ENCODE measurements at places on chromosomes 2 and 18.

- no peak for DNase-seq
Observed at GRCh38 chr2:144378551-144378950, 141.4 kb downstream of the ZEB2 start.

DNA sequence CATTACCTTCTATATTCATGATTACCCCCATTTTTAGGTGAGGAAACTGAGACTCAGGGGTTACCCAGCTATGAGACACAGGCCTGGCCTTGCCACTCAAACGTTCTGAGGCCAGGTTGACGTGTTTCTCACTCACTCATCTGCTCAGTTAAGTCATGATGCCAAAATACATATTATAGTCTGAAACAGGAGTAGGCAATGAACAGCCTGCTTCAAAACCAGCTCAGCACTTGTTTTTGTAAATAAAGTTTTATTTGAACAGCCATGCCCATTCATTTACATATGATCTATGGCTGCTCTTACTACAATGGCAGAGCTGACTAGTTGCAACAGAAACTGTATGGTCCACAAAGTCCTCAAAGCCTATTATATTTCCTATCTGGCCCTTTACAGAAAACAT, 74.1 kb upstream of the SMAD2 start:
- DNase-seq, result no peak

DNA sequence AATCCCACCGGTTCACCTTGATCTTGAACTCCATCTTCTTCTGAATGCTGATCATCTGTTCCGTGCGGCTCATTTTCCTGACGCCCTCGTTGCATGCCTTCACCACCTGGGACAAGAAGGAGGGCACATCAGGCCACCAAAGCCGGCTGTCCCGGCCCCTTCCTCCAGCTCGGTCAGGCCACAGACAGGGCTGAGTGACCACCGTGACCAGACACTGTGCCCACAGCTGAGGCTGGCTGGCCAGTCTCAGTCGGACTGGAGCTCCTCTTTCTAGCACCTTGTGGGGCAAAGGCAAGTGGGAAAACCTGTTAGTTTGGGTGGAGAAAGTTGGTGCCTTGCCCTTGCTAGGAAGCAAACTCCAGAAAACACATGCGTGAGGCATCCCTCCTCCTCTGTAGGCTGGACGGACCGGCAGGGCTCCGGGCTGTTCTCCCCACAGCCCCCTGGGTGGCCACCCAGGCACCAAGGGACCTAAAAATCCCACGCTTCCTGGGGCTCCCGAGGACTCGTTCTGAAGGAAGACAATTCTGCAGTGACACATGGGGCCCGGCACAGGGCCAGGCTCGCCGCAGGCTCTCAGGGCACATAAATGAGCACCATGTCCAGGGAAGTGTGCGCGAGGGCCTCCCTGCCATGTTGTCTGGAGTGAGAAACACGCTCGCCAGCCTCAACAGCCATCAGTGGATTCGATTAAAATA, 15.3 kb downstream of the SNORC start:
- no peak for DNase-seq

DNA sequence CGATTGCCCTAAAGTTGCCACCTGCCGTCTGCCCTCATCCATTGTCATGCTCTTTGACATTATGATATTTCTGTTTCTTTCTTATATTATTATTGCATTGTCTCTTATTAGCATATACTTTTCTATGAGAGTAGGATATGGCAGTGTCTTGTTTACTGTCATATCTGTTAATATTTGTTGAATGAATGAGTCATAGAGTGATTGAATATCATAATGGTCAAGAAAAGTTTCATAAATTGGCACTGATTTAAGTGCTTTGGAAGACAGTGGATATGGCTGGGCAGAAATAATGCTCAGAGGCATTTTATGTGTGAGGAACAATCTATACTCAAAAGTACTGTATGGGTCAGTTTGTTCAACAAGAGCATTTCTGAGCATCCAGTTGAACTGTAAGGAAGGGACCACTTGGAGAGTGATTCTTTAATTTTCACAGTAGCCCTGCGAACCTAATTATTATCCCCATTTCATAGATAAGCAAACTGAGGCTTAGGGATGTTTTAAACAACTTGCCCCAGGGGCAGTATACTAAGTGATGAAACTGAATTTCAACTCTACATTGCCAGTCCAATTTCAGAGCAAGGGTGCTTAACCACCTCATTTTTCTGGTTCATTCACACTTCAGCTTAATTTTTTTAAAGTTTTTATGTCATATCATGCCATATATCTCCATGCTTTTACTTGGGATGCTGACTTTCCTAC, 175.5 kb upstream of the FOSL2 start:
- DNase-seq, result no peak

DNA sequence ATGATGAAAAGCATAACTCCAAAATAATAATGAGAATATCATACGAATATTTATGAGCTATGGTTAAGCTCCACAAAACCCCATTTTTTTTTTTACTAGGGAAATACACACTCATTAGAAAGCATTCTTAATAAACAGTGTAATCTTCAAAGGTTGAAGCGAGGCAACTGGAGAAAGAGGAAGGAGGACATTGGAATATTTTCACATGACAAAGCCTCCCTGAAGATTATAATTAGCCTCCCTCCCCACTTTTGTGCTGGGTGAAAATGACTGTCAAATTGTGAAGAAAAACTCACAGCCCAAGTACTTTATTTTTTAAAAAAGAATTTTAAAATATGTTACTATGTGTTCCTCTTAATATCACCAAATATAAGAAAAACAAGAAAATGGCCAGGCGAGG, 64.1 kb upstream of the NFU1 start:
- no peak for DNase-seq

DNA sequence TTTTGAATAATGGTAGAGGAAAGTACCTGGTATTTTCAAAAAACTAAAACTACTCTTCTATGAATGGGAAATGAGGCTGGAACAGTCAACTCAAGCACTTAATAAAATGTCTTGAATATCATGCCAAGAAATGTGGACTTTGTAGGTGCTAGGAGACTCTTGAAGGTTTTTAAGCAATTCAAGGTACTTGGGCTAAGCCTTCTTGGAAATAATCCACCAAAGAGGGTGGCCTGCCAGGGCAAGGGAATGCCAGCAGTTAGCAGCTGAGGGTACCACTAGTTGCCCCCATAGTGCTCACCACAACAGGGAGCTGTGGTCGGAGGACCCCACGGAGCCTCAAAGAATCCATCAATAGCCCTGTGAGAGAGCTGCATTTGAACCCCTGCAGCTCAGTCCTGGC, 14.6 kb upstream of the ACYP2 start:
- no peak for DNase-seq

GRCh38 chr2:169771612-169772011, 27.1 kb upstream of the SSB start:
- no peak for DNase-seq

DNA sequence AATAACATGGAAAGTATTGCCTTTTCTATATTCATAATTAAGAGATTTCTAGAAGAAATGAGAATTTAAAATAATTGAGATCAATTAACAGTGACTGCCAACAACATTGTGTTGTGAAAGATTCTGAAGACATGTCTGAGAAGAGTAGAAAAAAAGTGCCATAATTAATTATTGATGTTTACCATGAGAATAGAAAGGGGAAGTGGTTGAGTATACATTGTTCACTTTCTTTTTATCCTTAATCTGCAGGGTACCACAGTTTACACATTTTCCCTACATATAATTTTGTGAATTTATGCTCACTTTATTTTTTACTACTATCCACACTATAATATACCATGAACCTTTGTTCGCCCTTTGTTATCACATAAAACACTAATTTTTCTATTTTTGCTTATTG, 47.1 kb upstream of the UBE2E3 start:
- DNase-seq, result no peak

- DNase-seq, result no peak
Observed at GRCh38 chr18:37935086-37935485, 369.5 kb upstream of the CELF4 start.

GRCh38 chr2:216536734-216537210, 38.1 kb downstream of the RPL37A start:
- DNase-seq, result no peak

GRCh38 chr2:26970928-26971627, 641 bp downstream of the MAPRE3 start:
- no peak for DNase-seq

GRCh38 chr18:49853436-49853835, 40.1 kb upstream of the ACAA2 start:
- no peak for DNase-seq

DNA sequence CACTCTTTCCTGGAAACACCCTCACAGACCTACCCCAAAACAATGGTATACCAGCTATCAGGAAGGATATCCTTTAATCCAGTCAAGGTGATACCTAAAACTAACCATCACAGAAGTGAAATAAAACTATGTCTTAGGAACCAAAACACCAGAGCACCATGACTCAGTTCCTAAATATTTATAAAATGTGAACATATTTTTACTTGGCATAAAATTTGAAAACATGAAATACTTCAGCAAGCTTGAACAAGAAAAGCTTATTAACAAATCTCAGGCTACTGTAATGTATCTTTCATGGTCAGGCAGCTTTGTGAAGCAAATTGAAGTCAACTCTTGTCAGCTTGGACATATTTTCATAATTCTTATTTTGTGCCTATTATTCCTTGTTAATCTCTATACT, 440.8 kb upstream of the CDH20 start:
- no peak for DNase-seq

DNA sequence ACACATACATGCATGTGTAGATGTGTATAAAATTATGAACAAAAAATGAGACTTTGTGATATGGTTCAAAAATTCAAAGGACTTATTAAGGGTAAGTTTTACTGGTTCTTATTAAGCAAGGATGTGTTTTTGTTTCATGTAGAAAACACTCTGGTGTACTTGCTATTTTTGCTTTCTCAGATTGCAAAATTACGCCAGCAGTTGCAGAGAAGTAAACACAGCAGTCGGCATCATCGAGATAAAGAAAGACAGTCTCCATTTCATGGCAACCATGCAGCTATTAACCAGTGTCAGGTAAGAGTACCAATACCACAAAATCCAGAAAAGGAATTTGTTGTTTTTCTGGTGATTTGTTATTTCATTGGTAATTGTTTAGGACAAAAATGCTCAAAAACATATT, 91.3 kb downstream of the FAM117B start:
- DNase-seq, result no peak

GRCh38 chr2:82224301-82224940, 1919.9 kb upstream of the LRRTM1 start:
- DNase-seq, result no peak

DNA sequence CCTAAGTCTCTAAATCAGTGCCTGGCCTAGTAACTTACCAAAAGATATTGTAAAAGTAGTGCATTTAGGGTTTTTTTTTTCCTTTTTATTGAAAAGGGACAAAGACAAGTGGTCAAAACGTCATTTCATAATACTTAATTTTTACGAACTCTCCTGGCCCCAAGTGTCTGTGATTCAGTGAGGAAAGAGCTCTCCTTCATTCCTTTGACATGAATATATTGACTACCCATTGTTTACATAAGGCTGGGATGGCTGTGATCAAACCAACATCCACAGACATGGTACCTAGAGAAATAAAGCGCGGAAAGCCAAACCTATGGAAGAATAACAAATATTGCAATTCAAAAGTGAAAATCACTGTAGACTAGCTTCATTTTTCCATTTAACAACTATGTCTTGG, 198.4 kb downstream of the BABAM2 start:
- DNase-seq, result no peak

DNA sequence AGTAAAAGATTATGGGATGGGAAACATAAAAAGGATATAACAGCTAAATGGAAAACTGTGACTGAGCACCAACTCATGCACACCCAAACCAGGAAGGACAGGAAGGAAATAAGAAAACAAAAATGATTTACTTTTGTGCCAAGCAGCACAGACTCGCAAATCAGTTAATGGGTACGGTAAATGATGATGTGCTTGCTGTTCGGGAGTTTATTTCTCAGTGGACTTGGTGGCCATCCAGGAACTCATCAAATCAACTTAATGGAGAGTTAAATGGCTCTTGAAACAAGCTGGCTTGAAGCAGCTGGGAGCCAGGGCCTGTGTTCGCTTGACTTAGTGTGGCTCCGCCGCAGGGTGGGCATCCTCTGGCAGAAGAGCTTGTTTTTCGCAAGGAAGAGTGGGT, 36.2 kb downstream of the MTCL1 start:
- DNase-seq, result no peak

- no peak for DNase-seq
Observed at GRCh38 chr2:70123051-70123828, 36.0 kb downstream of the PCBP1 start.

- DNase-seq, result no peak
Observed at GRCh38 chr2:174485788-174486562, 854 bp downstream of the GPR155 start.

GRCh38 chr18:45361125-45361851, 254.0 kb upstream of the SLC14A2 start:
- DNase-seq, result no peak

DNA sequence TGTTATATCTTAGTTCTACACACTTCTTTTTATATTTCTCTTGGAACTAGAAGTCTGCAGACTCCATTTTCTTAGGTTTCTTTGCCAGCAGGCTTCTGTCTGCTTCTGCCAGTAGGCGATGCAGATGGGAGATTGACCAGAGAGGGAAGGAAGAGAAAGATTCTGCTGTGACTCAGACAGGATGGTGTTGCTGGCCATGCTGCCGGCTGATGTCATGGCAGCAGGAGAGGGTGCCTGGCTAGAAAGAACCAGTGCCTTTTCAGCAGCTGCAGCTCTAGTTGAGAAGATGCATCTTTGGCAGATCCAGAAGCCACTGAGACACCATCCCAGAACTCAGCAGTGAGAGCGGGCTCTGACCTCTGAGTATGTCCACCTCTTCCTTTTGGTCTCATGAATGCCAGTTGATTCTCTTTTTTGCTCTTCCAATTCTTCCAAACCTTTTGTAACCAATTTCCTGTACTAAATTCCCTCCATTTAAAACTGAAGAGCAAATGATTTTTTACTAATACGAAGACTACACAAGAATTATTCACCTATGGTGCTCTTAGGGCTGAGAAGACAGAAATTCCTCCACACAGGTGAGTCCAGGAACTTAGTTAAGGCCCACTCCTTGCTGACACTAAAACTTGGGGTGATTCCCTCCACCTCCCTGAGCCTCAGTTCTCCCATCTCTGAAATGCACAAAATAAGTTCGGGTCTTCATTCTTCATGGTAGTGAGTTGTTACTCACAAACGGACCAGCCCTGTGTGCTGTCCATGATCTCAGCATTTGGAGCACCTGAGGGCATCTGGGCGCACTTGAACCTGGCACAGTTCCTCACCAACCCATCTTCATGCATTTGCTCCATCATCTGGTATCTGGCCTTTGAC, 200.7 kb downstream of the MYCN start:
- DNase-seq, result no peak

GRCh38 chr18:72091369-72091768, 452.8 kb downstream of the CBLN2 start:
- DNase-seq, result no peak

- DNase-seq, result no peak
Observed at GRCh38 chr2:95031726-95032116, 6.2 kb downstream of the MAL start.

All from effector CD8-positive, alpha-beta T cell (primary cell).